ENCODE measurements at places on chromosomes 1 and 21.

DNA sequence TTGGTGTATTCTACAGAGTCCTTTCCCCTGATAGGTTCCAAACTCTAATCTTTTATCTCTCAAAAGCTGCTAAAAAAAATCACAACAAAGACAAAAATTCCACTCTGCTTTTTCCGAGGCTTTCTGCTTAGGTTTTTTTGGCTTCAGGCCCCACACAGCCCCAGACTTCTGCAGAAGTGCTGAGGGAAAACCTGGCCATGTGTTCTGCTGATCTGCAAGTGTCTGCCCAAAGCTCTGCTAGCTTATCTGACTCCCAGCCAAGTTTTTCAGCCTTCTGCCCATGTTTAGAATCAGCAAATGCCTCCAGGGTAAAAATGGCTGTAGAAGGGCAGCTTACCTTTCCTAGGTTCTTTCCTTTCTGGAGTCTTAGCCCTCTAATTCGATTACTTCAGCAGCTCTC, 28.4 kb downstream of the DISP3 start:
- DNase-seq, result no peak

- no peak for DNase-seq
These were observed 1602.9 kb downstream of the KCNT2 start for GRCh38 chr1:195005338-195005737.

DNA sequence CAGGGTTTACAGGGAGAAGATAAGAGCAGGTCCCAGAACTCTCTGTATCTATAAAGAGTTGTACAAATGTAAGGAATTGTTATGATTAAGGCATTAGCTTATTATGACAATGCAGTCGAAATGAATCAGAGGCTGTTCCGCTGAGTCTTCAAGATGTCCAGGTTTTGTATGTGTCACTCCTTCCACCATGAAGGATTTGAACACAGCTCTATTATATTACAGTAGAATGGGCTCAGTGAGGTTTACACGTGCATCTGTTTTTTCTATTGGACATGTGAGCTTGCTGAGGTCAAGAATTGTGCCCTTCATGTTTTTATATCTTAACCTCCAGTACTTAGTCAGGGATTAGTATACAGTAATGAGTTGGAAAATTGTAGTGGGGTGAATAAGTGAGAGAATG, 86.3 kb downstream of the MPZL1 start:
- no peak for DNase-seq

GRCh38 chr21:22096314-22096713, 1098.1 kb downstream of the NCAM2 start:
- no peak for DNase-seq

DNA sequence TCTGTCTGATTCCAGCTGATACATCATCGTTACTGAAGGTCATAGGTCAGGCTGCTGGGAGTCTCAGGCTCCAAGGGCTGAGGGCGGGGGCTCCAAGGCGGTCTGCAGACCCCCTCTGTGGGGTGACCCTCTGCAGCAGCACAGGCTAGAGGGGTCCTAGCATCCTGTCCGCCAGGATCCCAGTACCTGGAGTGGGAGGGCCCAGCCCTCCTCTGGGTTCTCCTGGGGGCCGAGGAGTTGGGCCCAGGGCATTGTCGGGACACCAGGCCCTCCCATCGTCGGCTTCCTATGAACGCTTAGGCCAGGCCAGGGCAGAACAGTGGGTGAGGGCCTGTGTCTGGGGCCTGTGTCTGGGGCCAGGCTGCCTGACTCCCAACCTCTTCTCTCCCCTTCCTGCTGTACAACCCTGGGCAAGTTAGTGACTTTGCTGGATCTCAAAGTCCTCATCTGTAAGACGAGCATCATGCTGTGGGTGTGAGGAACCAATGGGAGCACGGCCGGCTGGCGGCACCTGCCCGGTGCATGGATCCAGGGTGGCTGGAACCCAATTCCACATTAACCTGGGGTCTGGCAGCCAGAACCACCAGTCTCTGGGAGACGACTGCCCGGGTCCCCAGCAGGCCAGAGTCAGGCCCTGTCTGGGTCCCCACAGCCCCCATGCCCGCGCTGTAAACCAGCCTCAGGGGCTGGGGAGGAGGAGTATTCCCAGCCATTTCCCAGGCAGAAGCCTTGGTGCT, 56.2 kb upstream of the COL18A1 start:
- DNase-seq, result no peak

DNA sequence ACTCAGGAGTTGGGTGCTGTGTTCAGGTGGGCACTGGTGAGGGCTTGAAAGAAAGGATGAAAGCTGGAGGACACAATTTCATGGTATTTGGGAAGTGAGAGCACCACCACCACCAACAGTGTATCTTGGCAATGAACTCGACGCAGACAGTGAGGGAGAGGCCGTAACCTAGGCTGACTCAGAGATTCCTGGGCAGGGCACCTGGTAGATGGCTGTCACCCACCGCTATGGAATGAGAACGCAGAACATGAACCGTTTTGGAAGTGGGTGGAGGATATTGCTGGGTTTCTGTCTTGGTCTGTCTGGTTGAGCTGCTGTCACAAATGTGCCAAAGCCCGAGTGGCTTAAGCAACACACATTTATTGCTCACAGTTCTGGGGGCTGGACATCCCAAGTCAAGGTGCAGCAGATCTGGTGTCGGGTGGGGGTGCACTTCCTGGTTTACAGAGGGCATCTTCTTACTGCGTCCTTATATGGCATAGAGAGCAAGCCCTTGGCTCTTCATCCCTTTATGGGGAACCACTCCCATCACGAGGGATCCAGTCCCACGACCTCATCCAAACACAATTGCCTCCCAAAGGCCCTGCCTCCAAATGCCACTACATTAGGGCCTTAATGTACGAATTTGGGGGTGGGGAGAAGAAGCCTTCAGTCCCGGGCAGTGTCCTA, 246.3 kb downstream of the SIPA1L2 start:
- DNase-seq, result no peak

DNA sequence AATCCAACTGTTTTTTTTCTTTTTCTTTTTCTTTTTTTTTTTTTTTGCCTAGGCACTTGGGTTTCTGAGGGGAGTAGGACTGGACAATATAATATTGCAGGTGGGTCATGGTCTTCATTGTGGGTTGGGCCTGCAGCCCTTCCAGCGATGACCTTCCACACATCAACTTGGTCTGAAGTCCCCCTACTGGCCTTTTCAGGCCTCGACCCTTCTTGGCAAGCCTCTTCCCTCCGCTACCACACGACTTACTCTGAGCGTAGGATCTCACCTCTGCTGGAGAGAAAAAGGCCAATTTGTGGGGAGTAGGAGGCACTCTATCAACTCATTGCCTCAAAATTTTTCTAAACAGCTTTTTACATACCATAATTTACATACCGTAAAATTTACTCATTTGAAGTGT, 51.1 kb upstream of the GRIK3 start:
- DNase-seq, result no peak

- DNase-seq, result no peak
These were observed 129.0 kb upstream of the C1orf21 start for GRCh38 chr1:184257873-184258272.

DNA sequence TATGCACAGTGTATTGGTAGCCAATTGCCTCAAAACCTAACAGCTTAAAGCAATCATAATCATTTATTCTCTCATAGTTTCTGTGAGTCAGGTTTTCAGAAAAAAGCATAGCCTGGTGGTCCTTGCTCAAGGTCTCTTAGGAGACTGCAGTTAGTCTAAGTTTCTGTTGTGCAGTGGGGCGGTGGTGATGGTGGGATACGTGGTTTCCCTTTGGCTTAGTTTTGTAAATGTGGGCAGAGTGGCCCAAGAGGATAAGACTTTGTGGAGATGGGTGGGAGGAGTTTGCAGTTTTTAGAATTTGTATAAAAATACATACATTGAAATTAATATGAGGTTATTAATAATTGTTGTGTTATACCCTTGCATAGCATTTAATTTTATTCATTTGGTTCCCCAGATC, 68.6 kb downstream of the NOS1AP start:
- no peak for DNase-seq

DNA sequence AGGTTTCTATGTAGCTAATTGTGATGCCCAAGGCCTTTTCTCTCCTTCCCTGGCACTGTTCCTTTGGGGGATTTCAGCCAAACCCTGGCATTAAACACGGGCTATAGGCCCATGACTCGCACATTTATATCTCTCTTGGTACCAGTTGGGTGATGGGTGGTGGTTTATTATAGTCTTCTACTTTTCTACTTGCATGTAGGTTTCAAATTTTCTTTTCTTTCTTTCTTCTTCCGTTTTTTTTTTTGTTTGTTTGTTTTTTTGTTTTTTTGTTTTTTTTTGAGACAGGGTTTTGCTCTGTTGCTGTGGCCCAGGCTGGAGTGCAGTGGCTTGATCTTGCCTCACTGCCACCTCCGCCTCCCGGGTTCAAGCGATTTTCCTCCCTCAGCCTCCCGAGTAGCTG, 1.1 kb downstream of the IL10RB start:
- DNase-seq, result no peak

- no peak for DNase-seq
These were observed 41.2 kb upstream of the KLF17 start for GRCh38 chr1:44077421-44077820.

GRCh38 chr1:185358957-185359356, 41.9 kb upstream of the IVNS1ABP start:
- no peak for DNase-seq

All from Panc1 (cell line).